ENCODE measurements at places on chromosomes 7 and 10. TPM values are rescaled to one million over a fixed set of nuclear protein-coding genes. Genes with fewer than 3 reads are reported as not detected.

DNA sequence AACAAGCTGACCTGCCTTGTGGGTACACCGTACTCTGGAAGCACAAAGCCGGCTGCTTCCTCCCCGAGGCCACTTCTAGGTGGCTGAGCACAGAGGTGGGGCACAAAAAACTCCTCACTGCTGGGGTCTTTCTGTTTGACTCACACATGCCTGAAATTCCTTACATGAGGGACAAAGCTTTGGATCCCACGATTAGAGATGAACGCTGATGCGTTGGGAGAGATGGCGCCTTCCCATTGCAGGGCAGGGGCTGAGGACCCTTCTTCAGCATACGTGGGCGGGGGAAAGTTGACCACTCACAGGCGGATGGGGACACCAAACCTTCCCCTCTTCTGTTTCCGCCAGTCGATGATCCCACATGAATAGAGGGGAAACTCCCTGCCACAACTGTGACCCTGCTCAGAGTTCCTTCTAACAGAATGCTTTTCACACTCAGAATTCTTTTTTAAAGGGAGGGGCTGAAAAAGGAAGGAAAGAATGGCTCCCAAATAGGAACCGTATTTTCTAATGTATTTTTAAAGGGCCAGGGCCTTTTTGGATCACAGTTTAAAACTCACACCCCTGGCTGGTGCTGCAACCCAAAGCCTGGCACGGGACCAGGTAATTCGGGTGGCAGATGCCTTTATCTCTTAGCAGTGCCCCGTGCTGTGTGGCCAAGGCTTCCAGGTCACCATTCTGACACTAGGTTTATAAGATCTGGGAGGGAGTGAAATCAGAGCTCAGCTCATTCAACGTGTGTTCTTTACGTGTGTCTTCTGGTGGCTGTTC lies 134.0 kb downstream of the PRKAG2 start:
- DNase-seq, result no peak

- no peak for DNase-seq
Measured at GRCh38 chr7:69682518-69682917, 84.2 kb downstream of the AUTS2 start.

- DNase-seq, result peak; percentile 76
Measured at GRCh38 chr10:80464557-80465450, 10.7 kb downstream of the TSPAN14 start.

- DNase-seq, result no peak
Measured at GRCh38 chr10:131034451-131034850, 277.1 kb downstream of the TCERG1L start.

- DNase-seq, result no peak
Measured at GRCh38 chr10:132910186-132910880, 32.0 kb downstream of the CFAP46 start.

DNA sequence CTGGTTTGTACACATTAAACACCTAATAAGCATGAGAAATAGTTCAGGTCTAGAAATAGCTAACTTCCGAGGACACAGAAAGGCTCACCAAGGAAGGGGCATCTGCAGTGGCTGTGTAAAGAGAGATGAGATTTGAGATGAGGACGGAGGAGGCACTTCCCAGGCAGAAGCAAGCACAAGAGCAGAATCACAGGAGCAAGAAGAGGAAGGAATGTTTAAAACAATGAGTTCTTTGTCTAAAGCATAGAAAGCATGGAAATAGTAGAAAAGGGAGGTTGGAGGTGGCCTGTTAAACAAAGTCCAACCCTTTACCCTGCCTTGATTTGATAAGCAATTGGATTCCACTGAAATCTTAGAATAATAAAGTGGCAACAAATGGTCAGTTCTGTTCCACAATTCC lies 11.6 kb upstream of the PON3 start:
- no peak for DNase-seq

IFIT1B gene
- total RNA-seq, result not detected
